Eye (tissue), 1 donor: ENCODE measurements at places on chromosomes 6 and 20.

DNA sequence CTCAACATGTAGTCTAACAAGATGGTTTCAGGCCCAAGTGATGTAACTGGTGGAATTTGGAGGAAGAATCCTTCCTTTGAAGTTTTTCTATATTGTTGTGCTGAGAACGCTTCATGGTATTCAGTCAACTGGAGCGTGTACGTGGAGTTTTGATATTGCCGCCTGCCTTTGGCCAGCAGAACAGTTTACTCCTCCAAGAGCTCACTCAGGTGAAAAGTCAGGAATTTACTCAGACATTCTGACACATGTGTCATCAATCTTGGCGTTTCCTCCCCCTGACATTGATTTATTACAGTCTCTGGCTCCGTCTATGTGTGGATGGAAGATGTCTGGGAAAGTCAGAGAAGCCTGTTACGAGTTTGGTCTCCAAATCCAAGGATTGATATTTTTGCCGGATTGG lies 19.0 kb upstream of the TGM2 start:
- no peak for DNase-seq

DNA sequence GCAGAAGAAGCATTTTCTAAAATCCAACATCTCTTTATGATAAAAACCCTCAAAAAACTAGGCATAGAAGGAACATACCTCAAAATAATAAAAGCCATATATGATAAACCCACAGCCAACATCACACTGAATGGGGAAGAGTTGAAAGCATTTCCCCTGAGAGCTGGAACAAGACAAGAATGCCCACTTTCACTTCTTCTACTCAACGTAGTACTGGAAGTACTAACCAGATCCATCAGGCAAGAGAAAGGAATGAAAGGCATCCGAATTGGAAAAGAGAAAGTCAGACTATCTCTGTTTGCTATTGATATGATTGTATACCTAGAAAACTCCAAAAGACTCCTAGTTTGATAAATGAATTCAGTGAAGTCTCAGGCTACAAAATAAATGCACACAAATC lies 7.9 kb upstream of the CDK19 start:
- no peak for DNase-seq

DNA sequence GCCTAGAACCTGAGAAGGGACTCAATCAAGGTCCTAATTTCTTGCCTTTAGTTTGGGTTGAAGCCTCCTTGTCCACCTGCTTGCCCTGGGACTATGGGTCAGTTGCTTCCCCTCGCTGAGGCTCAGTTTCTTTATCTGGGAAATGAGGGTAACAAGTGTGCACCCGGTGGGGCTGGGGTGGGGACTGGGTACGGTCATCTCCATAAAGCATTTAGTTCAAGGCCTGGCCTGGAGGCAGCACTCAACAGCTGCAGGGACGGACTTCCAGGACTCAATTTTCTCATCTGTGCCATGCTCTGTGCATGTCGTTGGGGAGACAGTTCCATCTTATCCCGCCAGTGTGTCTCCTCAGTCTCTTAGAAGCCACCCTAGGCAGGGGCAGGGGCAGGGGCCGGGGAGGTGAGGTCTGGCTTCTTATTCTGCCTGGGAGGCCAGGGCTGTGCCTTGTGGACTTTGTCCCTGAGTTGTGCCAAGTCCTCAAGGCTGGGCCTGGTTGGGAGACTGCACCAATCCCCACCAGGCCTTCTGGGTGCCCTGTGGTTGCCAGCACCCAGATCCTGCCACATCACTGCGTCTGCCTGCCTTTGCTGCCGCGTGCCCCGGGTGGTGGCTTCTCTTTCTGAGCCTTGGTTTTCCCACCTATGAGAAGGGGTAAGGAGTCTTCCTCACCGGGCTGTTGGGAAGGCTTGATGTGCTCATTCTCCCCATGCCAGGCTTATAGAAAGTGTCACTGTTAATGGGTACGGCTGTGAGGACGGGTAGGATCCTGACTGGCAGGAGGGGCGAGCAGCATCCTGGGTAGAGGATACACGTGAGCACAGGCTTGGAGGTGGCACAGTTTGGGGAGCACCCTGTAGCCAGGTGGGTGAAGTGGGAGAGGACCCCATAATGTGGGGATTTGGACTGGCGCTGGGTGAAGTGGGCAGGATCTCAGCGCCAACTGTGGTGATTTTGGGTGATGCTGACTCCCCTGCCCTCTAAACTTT lies 8.6 kb downstream of the SRC start:
- no peak for DNase-seq

GRCh38 chr20:40016392-40016791 lies 672.6 kb downstream of the MAFB start:
- DNase-seq: no peak

GRCh38 chr6:70289299-70289698 lies 13.6 kb downstream of the COL9A1 start:
- peak; percentile 43 for DNase-seq

DNA sequence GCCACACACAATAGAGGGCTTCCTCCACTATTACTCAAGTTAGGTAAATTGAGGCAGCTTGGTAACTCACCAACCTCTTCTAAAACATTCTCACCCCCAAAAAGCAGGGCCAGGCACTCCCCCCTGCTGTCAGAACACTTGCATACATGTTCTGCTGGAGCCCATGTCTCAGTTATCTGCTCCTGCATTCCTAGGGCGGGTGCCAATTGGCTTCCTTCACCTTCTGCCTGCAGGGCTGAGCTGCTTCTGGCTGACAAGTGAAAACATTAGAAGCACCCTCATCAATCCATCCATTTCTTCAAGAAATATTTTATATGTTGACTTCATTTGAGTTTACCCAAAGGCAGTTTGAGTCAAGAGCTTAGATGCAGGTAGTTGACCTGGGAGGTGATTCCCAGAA lies 4.5 kb upstream of the ENTPD6 start:
- no peak for DNase-seq

DNA sequence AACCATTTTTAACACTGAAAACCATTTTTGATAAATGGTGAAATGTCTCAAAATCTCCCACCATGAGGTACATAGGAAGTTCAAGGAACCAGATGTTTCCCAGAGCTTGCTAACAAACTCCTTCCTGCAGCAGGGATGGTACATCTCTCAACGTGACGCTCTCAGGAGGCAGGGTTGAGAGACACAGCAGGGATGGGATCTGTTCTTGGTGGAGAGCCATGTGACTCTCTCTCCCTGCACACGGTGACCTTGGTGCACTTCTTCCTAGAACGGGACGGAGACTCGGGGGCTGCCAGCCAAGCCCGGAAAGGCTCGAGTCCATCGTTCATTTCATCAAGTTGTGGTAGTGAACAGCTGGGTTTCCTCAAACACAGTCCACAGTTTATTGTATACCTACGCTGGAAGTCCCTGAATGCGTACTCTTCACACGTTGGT lies 94.2 kb downstream of the FAM50B start:
- no peak for DNase-seq

- DNase-seq: no peak
These were observed 63.7 kb upstream of the BEND3 start for GRCh38 chr6:107179004-107179403.

GRCh38 chr20:34824026-34824425 lies 1.4 kb downstream of the NCOA6 start:
- DNase-seq: no peak

DNA sequence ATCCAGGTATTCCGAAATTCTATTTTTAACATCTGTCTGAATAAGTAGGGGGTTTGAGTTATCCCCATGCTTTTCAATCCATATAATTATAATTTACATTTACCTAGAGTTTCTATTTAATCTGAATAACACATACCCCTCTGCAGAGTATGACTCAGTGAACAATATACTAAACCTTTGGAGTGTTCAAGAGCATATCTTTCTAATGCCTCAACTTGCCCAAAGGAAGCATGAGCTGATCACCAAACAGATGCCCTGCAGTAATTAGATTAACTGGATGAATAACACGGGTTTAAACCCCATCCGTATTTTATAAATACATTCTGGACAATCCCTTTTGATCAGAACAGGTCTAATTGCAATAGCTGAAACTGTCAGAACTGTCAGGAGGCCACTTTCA lies 897.1 kb downstream of the TFAP2A start:
- no peak for DNase-seq

GRCh38 chr6:46044881-46045617 lies 29.4 kb upstream of the CLIC5 start:
- no peak for DNase-seq

DNA sequence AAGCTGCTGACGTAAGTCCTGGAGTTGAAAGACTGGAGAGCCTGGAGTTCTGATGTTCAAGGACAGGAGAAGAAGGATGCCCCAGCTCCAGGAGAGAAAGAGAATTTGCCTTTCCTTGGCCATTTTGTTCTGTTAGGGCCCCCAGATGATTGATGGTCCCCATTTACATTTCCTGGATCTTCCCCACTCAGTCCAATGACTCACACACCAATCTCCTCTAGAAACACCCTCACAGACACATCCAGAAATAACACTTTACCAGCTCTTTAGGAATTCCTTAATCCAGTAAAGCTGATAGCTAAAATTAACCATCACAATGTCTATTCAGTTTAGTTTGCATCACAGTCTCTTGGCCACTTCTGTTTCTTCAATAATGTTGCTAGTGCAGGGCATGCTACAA lies 260.2 kb upstream of the IRAK1BP1 start:
- no peak for DNase-seq

- no peak for DNase-seq
These were observed 358.2 kb downstream of the ARHGAP18 start for GRCh38 chr6:129351807-129352206.

GRCh38 chr6:38612143-38612965 lies 27.4 kb downstream of the BTBD9 start:
- no peak for DNase-seq

- DNase-seq: peak; percentile 33
These were observed 235.8 kb upstream of the KCNG1 start for GRCh38 chr20:51258582-51259165.

DNA sequence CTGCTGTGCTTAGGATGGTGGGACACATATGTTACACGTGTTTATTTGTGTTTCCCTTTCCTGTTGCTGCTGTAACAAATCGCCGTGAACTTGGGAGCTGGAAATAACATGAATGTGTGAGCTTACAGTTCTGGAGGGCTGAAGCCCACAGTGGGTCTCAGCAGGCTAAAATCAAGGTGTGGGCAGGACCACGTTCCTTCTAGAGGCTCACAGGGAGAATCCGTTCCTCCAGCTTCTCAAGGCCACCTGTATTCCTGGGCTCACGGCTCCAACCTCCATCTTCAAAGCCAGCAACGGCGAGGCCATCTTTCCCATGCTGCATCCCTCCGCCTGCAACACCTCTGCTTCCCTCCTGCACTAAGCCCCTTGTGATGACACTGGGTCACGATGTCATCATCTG lies 27.4 kb upstream of the PTGIS start:
- DNase-seq: no peak

DNA sequence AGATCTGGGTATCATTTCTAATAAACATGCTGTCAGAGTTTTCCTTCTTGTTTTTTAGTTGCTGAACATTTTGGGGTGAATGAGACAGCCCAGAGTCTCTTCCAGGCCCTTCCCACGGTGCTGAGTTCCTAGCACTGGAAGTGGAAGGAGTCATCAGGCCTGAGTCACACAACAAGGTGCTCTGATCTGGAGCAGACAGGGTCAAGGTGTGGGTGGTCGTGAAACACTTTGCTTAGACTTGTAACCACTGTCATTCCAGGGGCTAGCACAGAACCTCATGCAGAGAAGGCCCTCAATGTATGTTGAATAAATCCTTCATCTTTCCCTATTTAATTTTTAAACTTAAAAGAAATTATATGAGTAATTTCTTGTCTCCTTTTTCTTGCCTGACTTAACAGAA lies 60.6 kb downstream of the TXLNB start:
- DNase-seq: no peak

GRCh38 chr6:69994251-69994650 lies 127.9 kb downstream of the COL19A1 start:
- no peak for DNase-seq

GRCh38 chr6:14975471-14975817 lies 270.4 kb upstream of the JARID2 start:
- no peak for DNase-seq

DNA sequence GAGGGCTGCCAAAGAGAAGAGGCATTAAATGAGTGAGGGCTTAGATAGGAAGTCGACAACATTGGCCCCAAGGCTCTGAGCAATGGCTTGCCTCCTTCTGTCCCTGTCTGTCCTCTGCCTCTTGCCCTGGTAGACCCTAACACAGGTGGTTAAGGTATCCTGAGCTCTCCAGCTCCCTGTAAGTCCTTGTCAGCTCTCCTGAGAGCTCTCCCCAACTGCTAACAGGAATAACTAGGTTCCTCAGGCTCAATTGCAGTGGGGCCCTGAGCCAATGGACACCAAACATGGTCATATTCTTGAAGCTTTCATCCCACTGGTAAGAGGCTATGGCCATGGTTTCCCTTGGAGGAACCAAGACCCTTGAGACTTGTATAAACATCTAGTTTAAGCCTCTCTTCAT lies 5.0 kb upstream of the CPNE1 start:
- no peak for DNase-seq

DNA sequence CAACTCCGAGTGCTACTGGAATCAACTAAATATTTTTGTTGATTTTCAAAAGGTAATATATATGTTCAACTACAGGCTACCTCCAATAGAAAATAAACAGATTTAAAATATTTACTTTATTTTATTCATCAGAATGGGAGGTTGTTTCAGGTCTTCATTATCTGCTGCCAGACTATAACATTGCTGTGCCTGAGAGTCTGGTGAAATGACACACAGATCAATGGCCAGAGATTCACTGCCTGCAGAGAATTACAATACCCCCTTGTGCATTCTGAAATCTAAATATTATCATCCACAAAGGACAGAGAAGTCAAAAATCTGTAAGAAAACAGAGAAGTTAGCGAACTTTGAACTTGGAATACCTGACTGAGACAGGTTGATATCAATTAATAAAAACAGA lies 667.8 kb upstream of the GJE1 start:
- peak; percentile 44 for DNase-seq

GRCh38 chr6:137492289-137493217 lies 1.6 kb downstream of the OLIG3 start:
- peak; percentile 69 for DNase-seq

DNA sequence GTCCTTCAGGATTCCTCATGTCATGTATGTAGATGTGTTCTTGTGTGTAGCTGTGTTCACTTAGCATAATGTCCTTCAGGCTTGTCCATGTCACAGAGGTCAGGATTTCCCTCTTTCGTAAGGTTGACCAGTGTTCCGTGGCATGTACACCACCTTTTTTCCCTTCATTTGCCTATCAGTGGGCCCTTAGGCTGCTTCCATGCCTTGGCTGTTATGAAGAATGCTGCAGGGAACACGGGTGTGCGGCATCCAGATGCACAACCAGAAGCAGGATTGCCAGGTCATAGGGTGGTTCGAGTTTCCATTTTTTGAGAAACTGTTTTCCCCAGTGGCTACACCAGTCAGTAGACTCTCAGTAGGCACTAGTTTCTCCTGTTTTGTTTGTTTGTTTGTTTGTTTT lies 29.2 kb downstream of the SYNDIG1 start:
- no peak for DNase-seq

GRCh38 chr20:50146732-50147662 lies 6.5 kb downstream of the PEDS1 start:
- no peak for DNase-seq
